Keratinocyte (primary cell): ENCODE measurements at places on chromosomes 5 and 9. TPM values are rescaled to one million over a fixed set of nuclear protein-coding genes. Genes with fewer than 3 reads are reported as not detected.

DNA sequence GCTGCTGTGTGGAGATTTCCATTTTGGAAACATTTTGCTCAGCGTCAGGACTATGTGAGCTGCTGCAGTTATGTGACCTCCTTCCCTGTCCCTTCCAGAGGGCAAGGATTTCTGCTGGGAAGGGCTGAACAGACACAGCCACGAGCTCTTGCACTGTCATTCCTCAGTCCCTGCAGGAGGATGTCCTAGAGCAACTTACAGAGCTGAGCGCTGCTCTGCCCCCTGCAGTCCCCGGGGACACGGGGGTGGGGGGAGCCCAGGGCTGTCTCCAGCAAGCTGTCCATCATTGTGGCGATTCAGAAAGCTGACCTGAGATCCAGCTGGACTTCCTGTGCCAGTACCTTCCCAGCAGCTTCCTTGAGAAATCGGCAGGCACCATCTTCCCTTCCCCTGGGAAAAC is 28.0 kb upstream of the MAP1B start:
- H3K4me3 ChIP-seq, result no peak overlapping the region
- H3K27ac ChIP-seq, result no peak overlapping the region
- peaks cover 3% of the 10 kb centered on the region for H3K27me3 ChIP-seq
- H3K4me1 ChIP-seq, result no peaks in the 10 kb centered on the region

DNA sequence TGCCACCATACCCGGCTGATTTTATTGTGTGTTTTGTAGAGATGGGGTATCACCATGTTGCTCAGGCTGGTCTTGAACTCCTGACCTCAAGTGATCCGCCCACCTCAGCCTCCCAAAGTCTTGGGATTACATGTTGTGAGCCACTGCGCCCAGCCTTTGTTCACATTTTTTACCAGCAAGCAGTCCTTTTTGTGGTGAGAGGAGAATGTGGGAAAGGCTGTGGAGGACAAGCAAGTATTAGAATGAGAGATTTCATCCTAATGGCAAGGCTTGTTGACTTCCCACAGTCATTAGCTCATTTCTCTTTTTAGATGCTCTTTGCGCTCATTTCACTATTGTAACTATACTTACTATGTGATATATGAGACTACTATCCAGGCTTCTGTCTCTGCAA is 6.1 kb downstream of the IL31RA start:
- H3K36me3 ChIP-seq, result no peaks in the 10 kb centered on the region
- no peaks in the 10 kb centered on the region for H3K27me3 ChIP-seq
- peaks cover 20% of the 10 kb centered on the region for H3K4me1 ChIP-seq
- no peak for DNase-seq

GRCh38 chr5:83517072-83517687 is 45.6 kb downstream of the VCAN start:
- no peak overlapping the region for H3K4me3 ChIP-seq
- no peak overlapping the region for H3K27ac ChIP-seq
- no peaks in the 10 kb centered on the region for H3K36me3 ChIP-seq

GRCh38 chr5:83914199-83914598 is 193.5 kb upstream of the HAPLN1 start:
- H3K36me3 ChIP-seq, result no peaks in the 10 kb centered on the region
- no peak overlapping the region for H3K4me3 ChIP-seq
- DNase-seq, result no peak
- H3K4me1 ChIP-seq, result no peaks in the 10 kb centered on the region
- no peaks in the 10 kb centered on the region for H3K27me3 ChIP-seq
- no peak overlapping the region for H3K27ac ChIP-seq

- no peak overlapping the region for H3K27ac ChIP-seq
- no peaks in the 10 kb centered on the region for H3K36me3 ChIP-seq
- no peak overlapping the region for H3K4me3 ChIP-seq
- no peak for DNase-seq
- H3K27me3 ChIP-seq, result no peaks in the 10 kb centered on the region
Observed at GRCh38 chr5:107359033-107359915, 311.5 kb downstream of the EFNA5 start.

DNA sequence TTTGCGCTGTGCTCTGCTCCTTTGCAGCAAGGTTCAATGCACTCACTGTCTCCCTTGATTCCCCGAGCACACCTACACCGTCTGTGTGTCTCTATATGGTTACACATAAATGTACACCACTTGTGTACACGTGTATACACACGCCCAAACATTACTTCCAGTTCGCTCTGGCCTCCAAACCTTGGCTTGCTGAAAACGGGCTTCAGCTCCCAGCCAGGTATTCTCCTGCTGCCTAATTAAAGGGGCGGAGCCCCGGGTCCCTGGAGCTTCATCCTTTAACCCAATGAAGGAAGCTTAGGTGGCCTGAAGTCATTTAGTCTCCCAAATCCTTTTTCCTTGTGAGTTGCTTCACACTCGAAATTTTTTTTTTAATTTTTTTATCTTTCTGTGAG is 4.6 kb downstream of the ISL1 start:
- peaks cover 14% of the 10 kb centered on the region for H3K4me1 ChIP-seq
- no peak for DNase-seq
- H3K27me3 ChIP-seq, result no peaks in the 10 kb centered on the region
- peak overlapping the region; percentile 72 for H3K4me3 ChIP-seq

- no peak overlapping the region for H3K27ac ChIP-seq
- H3K4me1 ChIP-seq, result no peaks in the 10 kb centered on the region
- no peak for DNase-seq
Observed at GRCh38 chr9:70533492-70533891, 119.0 kb upstream of the KLF9 start.

Gene CEP78
- polyA plus RNA-seq, result 5.1 to 13.2 TPM (median 10.1 TPM) in 3 replicates

Gene TMC1
- 0.05 to 0.24 TPM (median 0.12 TPM) in 3 replicates for polyA plus RNA-seq

Gene TMEM174
- not detected in 3 replicates for polyA plus RNA-seq

Gene CHSY3
- 0.37 to 0.58 TPM (median 0.47 TPM) in 3 replicates for polyA plus RNA-seq

Gene ZFP37
- 0.24 to 0.72 TPM (median 0.41 TPM) in 3 replicates for polyA plus RNA-seq
